CD8-positive, alpha-beta memory T cell (primary cell): ENCODE measurements at places on chromosomes 11 and 22.

GRCh38 chr11:3782963-3783362 is 14.4 kb downstream of the NUP98 start:
- no peak for DNase-seq

- no peak for DNase-seq
These were observed 35.0 kb upstream of the SLC25A1 start for GRCh38 chr22:19213442-19214077.

- peak; percentile 21 for DNase-seq
These were observed 4.6 kb downstream of the TMEM9B start for GRCh38 chr11:8959546-8960166.

- no peak for DNase-seq
These were observed 17.6 kb upstream of the ASCC2 start for GRCh38 chr22:29855611-29856181.

- no peak for DNase-seq
These were observed 4.0 kb downstream of the YPEL4 start for GRCh38 chr11:57645689-57646085.

- peak; percentile 44 for DNase-seq
These were observed 2.5 kb upstream of the BEST1 start for GRCh38 chr11:61947486-61948210.

- peak; percentile 59 for DNase-seq
These were observed 357.3 kb downstream of the CTTN start for GRCh38 chr11:70755410-70756158.

- no peak for DNase-seq
These were observed 9.8 kb downstream of the LRRC32 start for GRCh38 chr11:76660533-76661305.

DNA sequence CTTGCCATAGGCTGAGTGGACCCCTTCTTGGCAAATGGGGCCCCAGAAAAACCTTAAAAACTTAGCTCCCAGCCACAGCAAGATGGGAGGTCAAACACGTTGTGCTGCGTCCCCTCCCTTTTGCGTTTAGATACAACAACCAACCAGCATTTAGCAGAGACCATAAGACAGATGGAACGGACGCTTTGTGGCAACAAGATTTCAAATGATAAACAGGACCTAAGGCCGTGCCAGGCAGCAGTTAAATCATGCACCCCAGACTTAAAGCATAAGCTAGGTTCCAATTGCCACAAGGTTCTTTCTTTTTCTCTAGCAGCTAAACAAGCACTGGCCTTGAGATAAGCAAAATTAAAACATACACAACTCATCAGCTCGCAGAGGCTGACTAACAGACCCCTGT is 39.4 kb upstream of the NTM start:
- no peak for DNase-seq

- no peak for DNase-seq
These were observed 613.3 kb upstream of the CADM1 start for GRCh38 chr11:116117331-116118137.

GRCh38 chr11:92453055-92453454 is 228.4 kb downstream of the FAT3 start:
- DNase-seq, result no peak

DNA sequence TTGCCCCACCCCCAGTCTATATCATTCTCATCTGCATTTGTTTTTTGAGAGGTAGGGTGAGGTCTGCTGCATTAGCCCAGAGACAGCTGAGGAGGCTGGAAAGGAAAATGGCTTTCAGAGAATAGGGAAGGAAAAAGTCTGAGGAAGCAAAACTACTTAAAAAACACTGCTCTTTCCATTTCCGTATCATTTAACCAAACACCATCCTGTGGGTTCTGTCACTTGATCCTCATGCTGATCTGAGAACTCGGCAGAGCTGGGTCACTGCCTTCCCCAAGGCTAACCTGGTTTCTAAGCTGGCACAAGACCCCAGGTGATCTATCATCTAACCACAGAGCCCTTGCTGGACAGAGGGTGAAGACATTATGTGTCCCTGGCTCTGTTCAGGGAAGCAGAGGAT is 1.2 kb downstream of the FOLR2 start:
- no peak for DNase-seq

DNA sequence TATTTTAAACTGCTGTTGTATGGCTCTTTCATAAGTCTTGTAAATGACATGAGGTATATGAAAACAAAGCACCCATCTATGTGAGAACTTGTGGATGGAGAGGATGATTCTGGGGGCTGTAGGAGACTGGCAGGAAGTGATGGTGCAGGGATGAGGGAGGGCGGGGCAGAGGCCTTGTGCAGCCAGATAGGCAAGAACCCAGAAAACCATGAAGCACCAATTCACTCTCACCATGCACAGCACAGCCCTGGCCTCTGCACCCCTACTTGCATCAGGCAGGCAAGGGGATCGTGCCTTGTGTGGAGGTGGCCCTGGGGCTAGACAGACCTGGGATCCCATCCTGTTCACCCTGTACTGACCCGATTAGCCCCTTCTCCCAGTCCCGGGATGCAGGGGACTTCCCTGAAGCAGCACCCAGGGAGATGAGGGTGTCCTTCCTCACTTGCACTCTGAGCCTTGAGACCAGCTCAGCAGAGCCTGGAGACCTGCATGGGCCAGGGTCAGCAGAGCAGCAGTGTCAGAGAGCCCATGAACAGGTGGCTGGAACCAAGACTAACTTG is 85.5 kb downstream of the MORC2 start:
- no peak for DNase-seq

GRCh38 chr22:20060700-20061480 is 19.2 kb upstream of the DGCR8 start:
- DNase-seq, result no peak

GRCh38 chr11:7586376-7586775 is 72.6 kb downstream of the PPFIBP2 start:
- DNase-seq, result no peak

GRCh38 chr22:27467711-27468110 is 333.8 kb downstream of the MN1 start:
- DNase-seq, result no peak

DNA sequence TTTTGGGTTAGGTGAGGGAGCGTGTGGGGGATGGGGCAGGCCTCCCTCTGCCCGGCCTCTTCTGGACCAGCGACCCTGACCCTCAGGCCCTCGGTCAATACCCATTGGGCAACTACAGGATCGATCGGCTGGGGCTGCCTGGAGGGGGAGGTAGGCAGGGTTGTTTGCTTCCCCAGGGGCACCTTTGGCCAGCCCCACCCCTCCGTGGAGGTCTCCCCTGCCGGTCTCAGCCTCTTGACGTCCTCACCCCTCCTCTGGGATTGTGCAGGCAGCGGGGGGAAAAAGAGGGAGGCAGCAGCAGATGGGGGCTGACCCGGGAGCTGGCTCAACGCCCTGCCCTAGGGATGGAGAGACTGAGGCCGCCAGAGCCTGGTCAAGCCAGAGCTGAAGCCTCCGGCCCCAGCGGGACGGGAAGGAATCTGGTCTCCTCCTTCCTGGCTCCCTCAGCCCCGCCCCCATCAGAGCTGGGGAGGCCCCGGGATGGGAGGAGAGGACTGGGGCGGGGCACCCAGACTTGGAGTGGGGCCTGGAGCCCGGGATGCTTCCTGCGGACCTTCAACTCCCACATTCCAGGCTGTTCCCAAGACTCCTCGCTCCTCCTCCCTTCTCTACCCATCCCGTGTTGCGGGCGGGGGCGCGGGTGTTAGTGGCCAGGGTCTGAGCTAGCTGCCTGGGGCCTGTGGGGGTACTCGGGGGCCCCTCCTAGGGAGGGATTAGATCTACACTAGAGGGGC is 14.4 kb upstream of the CDC42EP1 start:
- no peak for DNase-seq

DNA sequence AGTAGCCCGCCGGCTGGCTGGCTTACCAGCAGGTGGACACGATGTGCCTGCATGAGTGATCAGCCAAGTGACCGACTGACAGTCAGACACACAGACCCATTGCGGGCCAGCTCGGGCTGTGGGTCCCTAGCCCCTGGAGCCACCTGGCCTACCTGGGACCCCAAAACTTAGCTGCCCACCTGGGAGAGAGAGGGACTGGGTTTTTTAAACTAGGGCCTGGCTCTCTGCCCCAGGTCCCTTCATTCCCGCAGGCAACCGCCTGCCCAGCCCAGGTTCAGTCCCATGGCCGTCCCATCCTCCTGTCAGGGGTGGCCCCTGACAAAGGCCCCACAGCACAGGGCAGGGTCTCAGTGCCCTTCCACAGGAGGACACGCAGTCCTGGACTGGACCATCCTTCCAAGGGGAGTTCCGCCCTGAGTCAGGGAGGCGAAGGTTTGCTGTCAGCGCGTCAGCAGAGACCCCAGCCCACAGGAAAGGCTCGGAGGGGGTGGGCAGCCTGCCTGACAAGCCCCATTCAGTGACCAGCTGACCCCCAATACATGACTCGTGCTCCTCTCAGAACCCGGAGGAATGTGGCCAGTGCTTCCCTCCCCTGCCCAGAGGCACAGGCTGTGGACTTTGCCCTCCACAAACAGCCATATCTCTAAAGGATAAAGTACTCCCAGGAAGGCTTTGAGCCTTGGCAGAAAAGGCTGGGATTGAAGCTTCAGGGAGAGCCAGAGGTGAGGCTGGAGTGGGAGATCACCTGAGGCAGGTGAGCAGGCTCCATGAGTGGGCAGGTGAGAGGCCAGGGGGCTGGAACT is 8.4 kb downstream of the SLCO2B1 start:
- DNase-seq, result no peak

GRCh38 chr11:89177691-89178231 is at the start of gene TYR:
Gene TYR (plus strand): TSS chr11:89177875. CDS start chr11:89177954, 79 bp downstream.
- DNase-seq, result no peak

DNA sequence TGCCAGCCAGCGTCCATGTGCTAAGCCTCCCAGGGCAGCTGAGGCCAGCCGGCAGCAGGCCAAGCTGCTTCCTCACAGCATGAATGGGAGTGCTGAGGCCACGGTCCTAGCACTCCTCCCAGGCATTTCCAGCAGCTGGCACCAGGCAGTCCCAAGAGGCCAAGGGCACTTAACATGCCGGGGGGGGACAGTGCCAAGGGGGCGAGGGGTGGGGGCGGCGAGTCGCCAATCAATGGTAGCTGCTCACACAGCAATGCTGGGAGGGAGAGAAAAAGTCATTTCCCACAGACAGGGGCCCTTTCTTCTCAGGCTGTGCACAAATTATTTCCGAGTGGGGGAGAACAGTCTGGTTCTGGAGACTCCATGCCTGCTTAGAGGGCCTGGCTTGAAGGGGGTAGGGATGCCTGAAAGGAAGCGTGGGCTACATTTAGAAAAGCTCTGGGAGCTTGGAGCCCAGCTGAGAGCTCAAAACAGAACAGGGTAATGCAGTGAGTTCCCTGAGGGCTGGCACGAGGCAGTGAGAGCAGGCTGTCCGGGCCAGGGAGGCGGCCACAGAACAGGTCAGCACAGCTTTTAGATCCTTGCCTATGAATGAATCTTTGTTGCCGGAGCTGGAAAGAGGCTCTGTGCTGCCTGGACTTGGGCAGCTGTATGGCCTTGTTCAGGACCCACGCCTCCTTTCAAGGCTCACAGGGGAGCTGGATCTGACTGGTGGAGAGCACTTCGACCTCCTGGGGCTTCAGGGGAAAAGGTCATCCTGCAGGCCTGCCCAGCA is 14.4 kb upstream of the TBC1D10A start:
- no peak for DNase-seq
